ENCODE measurements at places on chromosomes 11 and 22. TPM values are rescaled to one million over a fixed set of nuclear protein-coding genes. Genes with fewer than 3 reads are reported as not detected.

Gene DSCAML1
- total RNA-seq, result 3.2 TPM

Gene TPBGL
- total RNA-seq, result 0.16 TPM

Gene TNNI2
- 2.4 TPM for total RNA-seq

Gene LRRC56
- total RNA-seq, result 0.64 TPM

Gene KDM4E
- not detected for total RNA-seq

Gene PITPNB
- 28.2 TPM for total RNA-seq

Gene DDI1
- total RNA-seq, result not detected

- H3K27ac ChIP-seq, result no peak overlapping the region
- DNase-seq, result no peak
- no peaks in the 10 kb centered on the region for H3K4me1 ChIP-seq
- peaks cover 12% of the 10 kb centered on the region for H3K27me3 ChIP-seq
- no peaks in the 10 kb centered on the region for H3K36me3 ChIP-seq
Measured at GRCh38 chr11:128879817-128880216, 11.3 kb upstream of the KCNJ5 start.

GRCh38 chr22:39470451-39471291, 13.9 kb downstream of the MGAT3 start:
- no peak overlapping the region for H3K4me3 ChIP-seq
- no peaks in the 10 kb centered on the region for H3K27me3 ChIP-seq
- no peaks in the 10 kb centered on the region for H3K36me3 ChIP-seq
- DNase-seq, result peak; percentile 55

GRCh38 chr22:32877196-32877595, 75.7 kb downstream of the TIMP3 start:
- H3K4me1 ChIP-seq, result peaks cover 19% of the 10 kb centered on the region
- no peak for DNase-seq
- no peaks in the 10 kb centered on the region for H3K27me3 ChIP-seq

DNA sequence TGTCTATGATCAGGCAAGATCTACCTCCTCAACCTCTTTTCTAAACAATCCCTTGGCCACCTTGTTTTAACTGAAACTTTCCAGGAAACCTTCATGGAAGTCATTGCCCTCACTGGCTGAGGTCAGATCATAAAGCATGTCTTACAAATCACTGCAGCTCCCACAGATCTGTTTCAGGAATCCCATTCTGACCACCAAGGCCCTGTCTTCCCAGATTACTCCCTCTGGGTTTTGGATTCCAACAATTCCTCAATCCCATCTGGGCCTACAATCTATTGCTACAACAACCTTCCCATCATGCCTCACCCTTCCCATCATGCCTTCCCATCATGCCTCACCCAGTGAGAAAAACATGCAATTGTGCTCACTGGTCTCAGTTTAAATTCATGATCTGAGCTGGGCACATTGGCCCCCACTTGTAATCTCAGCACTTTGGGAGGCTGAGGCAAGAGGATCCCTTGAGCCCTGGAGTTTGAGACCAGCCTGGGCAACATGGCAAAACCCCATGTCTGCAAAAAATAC, 15.9 kb downstream of the ADAMTS15 start:
- H3K4me3 ChIP-seq, result no peak overlapping the region
- H3K27ac ChIP-seq, result no peak overlapping the region
- peaks cover 5% of the 10 kb centered on the region for H3K4me1 ChIP-seq
- no peaks in the 10 kb centered on the region for H3K36me3 ChIP-seq
- no peak for DNase-seq

- peaks cover 44% of the 10 kb centered on the region for H3K4me1 ChIP-seq
- peak overlapping the region; percentile 47 for H3K27ac ChIP-seq
- DNase-seq, result peak; percentile 84
- H3K36me3 ChIP-seq, result no peaks in the 10 kb centered on the region
- H3K27me3 ChIP-seq, result peaks cover 2% of the 10 kb centered on the region
Measured at GRCh38 chr11:44955015-44955738, 4.5 kb upstream of the TP53I11 start.

- H3K36me3 ChIP-seq, result no peaks in the 10 kb centered on the region
- peaks cover 8% of the 10 kb centered on the region for H3K4me1 ChIP-seq
- H3K27ac ChIP-seq, result no peak overlapping the region
- no peaks in the 10 kb centered on the region for H3K27me3 ChIP-seq
- no peak overlapping the region for H3K4me3 ChIP-seq
Measured at GRCh38 chr11:69138265-69138664, 17.5 kb upstream of the SMIM38 start.

GRCh38 chr11:76656050-76656531, 14.5 kb downstream of the LRRC32 start:
- peaks cover 37% of the 10 kb centered on the region for H3K4me1 ChIP-seq
- peak overlapping the region; percentile 21 for H3K27ac ChIP-seq
- no peak for DNase-seq
- no peaks in the 10 kb centered on the region for H3K36me3 ChIP-seq
- no peak overlapping the region for H3K4me3 ChIP-seq

DNA sequence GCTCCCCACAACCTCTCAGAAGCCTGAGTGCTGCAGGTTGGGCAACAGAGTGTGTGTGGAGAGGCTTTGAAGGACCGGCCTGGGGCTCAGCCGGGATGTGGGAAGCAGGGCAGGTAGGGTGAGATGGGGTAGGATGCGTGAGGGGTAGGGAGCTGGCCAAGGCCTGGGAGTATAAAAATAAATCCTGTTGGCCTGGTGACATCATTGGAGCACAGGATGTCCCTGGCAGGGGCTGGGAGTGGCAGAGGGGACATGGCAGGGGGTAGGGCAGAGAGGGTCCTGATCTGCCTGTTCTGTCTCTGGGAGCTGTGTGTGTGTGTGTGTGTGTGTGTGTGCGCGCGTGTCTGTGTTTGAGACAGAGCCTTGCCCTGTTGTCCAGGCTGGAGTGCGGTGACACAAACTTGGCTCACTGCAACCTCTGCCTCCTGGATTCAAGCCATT, 28.6 kb downstream of the TEF start:
- no peak for DNase-seq
- H3K27ac ChIP-seq, result no peak overlapping the region
- H3K4me3 ChIP-seq, result no peak overlapping the region

DNA sequence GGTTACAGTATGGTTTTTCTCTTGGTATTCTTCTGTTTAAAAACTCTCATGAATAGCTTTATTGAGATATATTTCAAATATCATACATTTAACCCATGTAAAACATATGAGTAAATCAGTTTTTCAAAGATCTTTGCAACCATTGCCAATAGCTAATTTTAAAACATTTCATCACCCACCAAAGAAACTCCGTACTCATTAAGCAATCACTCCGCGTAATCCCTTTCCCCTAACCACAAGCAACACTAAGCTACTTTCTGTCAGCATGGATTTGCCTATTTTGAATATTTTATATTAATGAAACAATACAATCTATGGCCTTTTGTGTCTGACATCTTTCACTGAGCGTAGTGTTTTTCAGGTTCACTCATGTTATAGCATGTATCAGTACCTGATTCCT, 697.9 kb upstream of the ANO5 start:
- H3K36me3 ChIP-seq, result no peaks in the 10 kb centered on the region
- no peaks in the 10 kb centered on the region for H3K4me1 ChIP-seq
- DNase-seq, result no peak
- H3K4me3 ChIP-seq, result no peak overlapping the region

GRCh38 chr11:17634776-17635550, 84.4 kb upstream of the MYOD1 start:
- no peak for DNase-seq
- H3K4me1 ChIP-seq, result no peaks in the 10 kb centered on the region
- H3K4me3 ChIP-seq, result no peak overlapping the region
- no peaks in the 10 kb centered on the region for H3K36me3 ChIP-seq

DNA sequence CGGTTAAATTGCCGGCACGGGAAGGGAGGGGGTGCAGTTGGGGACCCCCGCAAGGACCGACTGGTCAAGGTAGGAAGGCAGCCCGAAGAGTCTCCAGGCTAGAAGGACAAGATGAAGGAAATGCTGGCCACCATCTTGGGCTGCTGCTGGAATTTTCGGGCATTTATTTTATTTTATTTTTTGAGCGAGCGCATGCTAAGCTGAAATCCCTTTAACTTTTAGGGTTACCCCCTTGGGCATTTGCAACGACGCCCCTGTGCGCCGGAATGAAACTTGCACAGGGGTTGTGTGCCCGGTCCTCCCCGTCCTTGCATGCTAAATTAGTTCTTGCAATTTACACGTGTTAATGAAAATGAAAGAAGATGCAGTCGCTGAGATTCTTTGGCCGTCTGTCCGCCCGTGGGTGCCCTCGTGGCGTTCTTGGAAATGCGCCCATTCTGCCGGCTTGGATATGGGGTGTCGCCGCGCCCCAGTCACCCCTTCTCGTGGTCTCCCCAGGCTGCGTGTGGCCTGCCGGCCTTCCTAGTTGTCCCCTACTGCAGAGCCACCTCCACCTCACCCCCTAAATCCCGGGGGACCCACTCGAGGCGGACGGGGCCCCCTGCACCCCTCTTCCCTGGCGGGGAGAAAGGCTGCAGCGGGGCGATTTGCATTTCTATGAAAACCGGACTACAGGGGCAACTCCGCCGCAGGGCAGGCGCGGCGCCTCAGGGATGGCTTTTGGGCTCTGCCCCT, 529 bp upstream of the CCND1 start:
- H3K4me3 ChIP-seq, result peak overlapping the region; percentile 45
- H3K27ac ChIP-seq, result peak overlapping the region; percentile 50
- H3K4me1 ChIP-seq, result peaks cover 61% of the 10 kb centered on the region
- H3K27me3 ChIP-seq, result peaks cover 12% of the 10 kb centered on the region
- no peaks in the 10 kb centered on the region for H3K36me3 ChIP-seq

GRCh38 chr11:71449596-71449995, 1.4 kb upstream of the DHCR7 start:
- H3K36me3 ChIP-seq, result no peaks in the 10 kb centered on the region
- H3K4me1 ChIP-seq, result peaks cover 35% of the 10 kb centered on the region
- no peak overlapping the region for H3K27ac ChIP-seq

GRCh38 chr11:68128682-68129327, 7.6 kb upstream of the CHKA start:
- H3K27ac ChIP-seq, result peak overlapping the region; percentile 93
- H3K4me3 ChIP-seq, result peak overlapping the region; percentile 17
- no peaks in the 10 kb centered on the region for H3K36me3 ChIP-seq
- H3K4me1 ChIP-seq, result peaks cover 16% of the 10 kb centered on the region

DNA sequence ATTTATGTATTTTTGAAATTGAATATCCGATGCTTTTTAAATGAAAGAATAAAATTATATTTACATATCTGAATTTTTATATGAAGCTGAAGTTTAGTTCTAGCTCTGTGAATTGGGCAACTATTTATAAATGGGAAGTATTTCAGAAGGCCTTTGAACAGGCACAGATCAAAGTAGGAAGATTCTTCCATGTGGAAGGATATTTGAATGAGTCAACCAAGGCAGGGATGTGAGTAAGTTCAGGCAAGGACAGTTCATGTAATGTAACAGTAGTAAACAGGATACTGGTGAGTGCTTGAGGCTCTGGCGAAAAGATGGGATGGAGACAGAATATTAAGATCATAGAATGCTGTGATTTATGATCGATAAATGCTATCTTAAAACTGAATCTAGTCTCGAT, 417.8 kb upstream of the CCDC179 start:
- H3K4me3 ChIP-seq, result no peak overlapping the region
- no peaks in the 10 kb centered on the region for H3K4me1 ChIP-seq
